Prostate gland (tissue), 2 donors: ENCODE measurements at places on chromosomes 5 and 9.

- H3K4me1 ChIP-seq: no peaks in the 10 kb centered on the region
- no peak overlapping the region for H3K27ac ChIP-seq
- no peaks in the 10 kb centered on the region for H3K36me3 ChIP-seq
- H3K4me3 ChIP-seq: no peak overlapping the region
Measured at GRCh38 chr5:122493091-122494021, 181.3 kb downstream of the SNCAIP start.

DNA sequence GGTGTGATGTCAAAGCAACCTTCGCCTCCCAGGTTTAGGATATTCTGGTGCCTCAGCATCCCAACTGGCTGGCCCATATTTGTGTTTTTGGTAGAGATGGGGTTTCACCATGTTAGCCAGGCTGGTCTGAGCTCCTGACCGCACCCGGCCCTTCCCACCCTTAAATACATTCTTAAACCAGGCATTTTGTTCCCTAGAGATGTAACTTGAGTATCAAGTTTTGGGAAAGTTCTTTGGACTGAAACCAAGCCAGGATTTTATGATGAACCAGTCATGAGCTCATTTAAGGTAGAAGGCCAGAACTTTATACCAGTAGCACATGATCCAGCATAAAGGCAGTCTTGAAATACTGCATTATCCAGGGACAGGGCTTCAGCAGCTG is 3.5 kb downstream of the RPL7A start:
- H3K36me3 ChIP-seq: peaks cover 15% of the 10 kb centered on the region
- no peak for DNase-seq
- peaks cover 23% of the 10 kb centered on the region for H3K4me1 ChIP-seq
- H3K4me3 ChIP-seq: no peak overlapping the region

- no peak overlapping the region for H3K27ac ChIP-seq
- H3K4me3 ChIP-seq: no peak overlapping the region
- DNase-seq: no peak
- no peaks in the 10 kb centered on the region for H3K36me3 ChIP-seq
Measured at GRCh38 chr5:31993165-31993961, 180.8 kb downstream of the GOLPH3 start.

- no peak overlapping the region for H3K27ac ChIP-seq
- DNase-seq: no peak
Measured at GRCh38 chr5:77590347-77590746, 48.2 kb downstream of the OTP start.

- no peaks in the 10 kb centered on the region for H3K27me3 ChIP-seq
- no peaks in the 10 kb centered on the region for H3K4me1 ChIP-seq
- H3K27ac ChIP-seq: no peak overlapping the region
- no peaks in the 10 kb centered on the region for H3K36me3 ChIP-seq
- no peak for DNase-seq
Measured at GRCh38 chr9:89413963-89414638, 83.8 kb downstream of the SEMA4D start.

DNA sequence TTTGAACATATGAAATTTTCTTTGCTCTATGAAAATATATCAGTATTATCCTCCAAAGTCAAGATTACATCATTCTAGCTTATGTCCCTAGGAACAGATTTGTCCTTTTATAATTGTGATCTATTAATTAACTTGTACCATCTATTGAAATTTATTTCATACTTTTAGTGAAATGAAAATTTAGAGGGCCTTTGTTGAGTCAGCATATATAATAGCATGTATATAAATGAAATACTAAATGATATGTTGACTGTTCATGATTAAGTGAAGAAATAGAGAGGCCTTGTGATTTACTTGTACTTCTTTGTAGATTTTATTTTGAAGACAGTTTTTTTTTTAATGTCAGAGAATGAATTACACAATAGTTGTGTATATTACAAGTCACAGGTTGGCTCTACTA is 86.4 kb downstream of the PARP8 start:
- no peaks in the 10 kb centered on the region for H3K27me3 ChIP-seq
- no peaks in the 10 kb centered on the region for H3K36me3 ChIP-seq
- DNase-seq: no peak

DNA sequence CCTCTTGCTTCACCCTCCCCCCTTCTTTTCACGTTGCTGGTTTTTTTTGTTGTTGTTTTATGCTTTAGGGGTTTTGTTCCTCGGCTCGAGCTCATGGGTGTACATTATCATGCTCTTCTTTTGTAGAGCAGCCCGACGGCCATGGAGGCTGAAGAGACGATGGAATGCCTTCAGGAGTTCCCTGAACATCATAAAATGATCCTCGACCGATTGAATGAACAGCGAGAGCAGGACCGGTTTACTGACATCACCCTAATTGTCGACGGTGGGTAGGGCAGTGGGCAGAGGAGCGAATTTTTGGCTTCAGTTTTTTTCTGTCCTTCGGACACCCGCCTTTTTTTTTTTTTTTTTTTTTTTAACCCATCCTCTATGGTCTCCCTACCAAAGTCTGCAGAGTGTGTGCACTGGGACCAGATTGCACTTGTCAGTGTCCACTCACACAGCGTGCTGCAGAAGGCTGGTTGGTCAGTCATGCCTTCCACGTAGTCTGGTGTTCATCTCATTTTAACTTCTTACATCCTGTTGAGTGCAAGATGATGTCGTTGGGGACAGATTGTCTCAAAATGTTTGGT is 1.3 kb downstream of the ZNF131 start:
- no peaks in the 10 kb centered on the region for H3K36me3 ChIP-seq
- H3K4me3 ChIP-seq: peak overlapping the region; percentile 73
- DNase-seq: peak; percentile 17
- H3K27ac ChIP-seq: peak overlapping the region; percentile 100

- no peak for DNase-seq
- no peaks in the 10 kb centered on the region for H3K36me3 ChIP-seq
- H3K27me3 ChIP-seq: no peaks in the 10 kb centered on the region
- H3K4me1 ChIP-seq: no peaks in the 10 kb centered on the region
- H3K4me3 ChIP-seq: no peak overlapping the region
Measured at GRCh38 chr5:165775111-165775510, 2269.7 kb downstream of the MAT2B start.

DNA sequence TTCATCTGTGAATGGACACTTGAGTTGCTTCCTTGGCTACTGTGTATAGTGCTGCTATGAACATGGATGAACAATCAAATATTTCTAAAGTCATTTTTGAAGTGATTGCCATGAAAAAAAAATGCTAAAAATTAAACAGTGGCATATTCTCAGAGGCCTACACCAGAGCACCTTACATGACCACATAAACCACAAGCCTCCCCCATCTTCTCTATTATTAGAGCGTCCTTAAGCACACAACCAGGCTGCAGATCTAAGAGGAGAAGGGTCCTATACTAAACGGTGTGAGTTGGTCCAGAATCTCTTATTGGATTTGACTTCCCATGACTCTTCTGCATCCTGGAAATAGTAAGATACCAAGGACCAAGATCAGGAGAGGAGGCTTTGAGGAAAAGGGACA is 34.3 kb downstream of the PCA3 start:
- H3K27ac ChIP-seq: no peak overlapping the region
- no peak for DNase-seq
- H3K4me3 ChIP-seq: no peak overlapping the region
- no peaks in the 10 kb centered on the region for H3K27me3 ChIP-seq
- no peaks in the 10 kb centered on the region for H3K4me1 ChIP-seq
- no peaks in the 10 kb centered on the region for H3K36me3 ChIP-seq

DNA sequence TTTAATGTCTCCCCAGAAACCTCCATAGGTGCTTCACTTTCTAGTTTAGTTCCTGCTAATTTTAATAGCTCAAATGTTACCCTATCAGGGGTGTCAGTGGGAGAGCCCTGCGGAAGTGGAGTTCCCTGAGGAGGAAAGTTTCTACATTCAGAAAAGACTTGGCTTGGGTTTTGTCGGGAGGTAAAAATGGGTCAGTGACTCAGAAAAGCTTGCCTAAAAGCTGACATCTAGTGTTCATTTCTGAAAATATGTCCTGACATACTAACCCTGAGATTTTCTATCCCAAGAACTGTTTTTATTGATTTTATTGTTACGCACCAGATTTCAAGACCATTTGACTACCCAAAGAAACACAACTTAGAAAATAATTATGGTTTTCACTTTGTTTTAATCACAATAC is 40.9 kb upstream of the GLDC start:
- no peaks in the 10 kb centered on the region for H3K4me1 ChIP-seq
- H3K4me3 ChIP-seq: no peak overlapping the region
- DNase-seq: no peak
- H3K36me3 ChIP-seq: no peaks in the 10 kb centered on the region
- no peaks in the 10 kb centered on the region for H3K27me3 ChIP-seq
- no peak overlapping the region for H3K27ac ChIP-seq

GRCh38 chr5:167180906-167181305 is 1110.5 kb upstream of the WWC1 start:
- no peaks in the 10 kb centered on the region for H3K4me1 ChIP-seq
- DNase-seq: no peak
- H3K36me3 ChIP-seq: no peaks in the 10 kb centered on the region

DNA sequence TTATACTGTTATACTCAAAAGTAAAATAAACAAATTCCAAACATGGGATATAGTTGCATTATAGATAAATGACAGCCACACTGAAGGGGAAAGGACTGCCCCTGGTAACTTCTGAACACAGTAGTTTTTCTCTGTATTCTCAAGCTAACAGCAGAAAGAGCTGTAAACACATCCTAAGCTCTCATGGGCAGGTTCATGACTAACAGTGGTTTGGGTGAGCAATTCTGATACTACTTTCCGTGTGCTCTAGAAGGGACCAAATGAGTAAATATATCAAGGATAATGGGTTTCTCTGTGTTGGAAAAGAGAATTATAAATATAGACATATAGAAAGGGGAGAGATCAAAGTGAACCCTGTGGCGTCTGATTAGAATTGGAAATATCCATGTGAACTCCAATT is 2.2 kb upstream of the LCN6 start:
- H3K4me1 ChIP-seq: no peaks in the 10 kb centered on the region
- H3K27me3 ChIP-seq: no peaks in the 10 kb centered on the region
- no peak for DNase-seq
- no peak overlapping the region for H3K4me3 ChIP-seq
- H3K36me3 ChIP-seq: no peaks in the 10 kb centered on the region

DNA sequence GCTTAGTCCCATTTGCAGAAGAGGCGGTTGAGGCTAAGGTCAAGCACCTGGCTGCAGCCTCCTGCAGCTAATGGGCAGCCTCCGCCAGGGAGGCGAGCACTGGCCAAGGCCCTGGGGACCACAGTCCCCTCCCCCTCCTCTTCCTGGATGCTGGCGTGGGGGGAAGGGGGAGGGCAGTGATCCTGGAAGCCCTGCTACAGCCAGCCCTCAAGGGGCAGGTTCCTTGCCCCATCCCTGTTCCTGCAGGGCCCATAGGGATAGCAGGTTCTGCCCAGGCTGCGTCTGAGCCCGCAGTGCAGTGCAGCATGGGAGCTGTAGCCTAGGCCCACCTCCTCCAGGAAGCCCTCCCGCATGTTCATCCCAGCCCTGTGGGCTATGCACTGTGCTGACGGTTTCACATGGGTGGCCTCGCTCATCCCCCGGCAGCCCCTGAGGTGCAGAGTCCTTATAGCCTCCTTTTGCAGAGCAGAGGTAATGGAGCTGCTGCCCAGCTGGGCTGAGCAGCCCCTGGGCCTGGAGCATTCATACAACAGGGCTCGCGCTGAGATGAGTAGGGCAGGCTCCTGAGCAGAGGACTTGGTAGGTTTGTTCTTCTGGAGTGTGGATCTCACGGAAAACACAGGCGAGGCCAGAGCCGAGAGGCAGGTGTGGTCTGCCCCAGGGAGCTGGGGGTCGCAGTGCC is 36.0 kb downstream of the KCNT1 start:
- no peak overlapping the region for H3K27ac ChIP-seq
- peaks cover 23% of the 10 kb centered on the region for H3K27me3 ChIP-seq
- no peak for DNase-seq
- no peaks in the 10 kb centered on the region for H3K36me3 ChIP-seq

GRCh38 chr9:37776328-37776727 is 8.5 kb downstream of the EXOSC3 start:
- no peaks in the 10 kb centered on the region for H3K4me1 ChIP-seq
- no peak overlapping the region for H3K27ac ChIP-seq
- peaks cover 12% of the 10 kb centered on the region for H3K36me3 ChIP-seq
- no peak for DNase-seq
- H3K4me3 ChIP-seq: no peak overlapping the region

- DNase-seq: no peak
- no peaks in the 10 kb centered on the region for H3K36me3 ChIP-seq
- H3K4me1 ChIP-seq: no peaks in the 10 kb centered on the region
Measured at GRCh38 chr9:107932601-107933000, 443.0 kb upstream of the KLF4 start.

DNA sequence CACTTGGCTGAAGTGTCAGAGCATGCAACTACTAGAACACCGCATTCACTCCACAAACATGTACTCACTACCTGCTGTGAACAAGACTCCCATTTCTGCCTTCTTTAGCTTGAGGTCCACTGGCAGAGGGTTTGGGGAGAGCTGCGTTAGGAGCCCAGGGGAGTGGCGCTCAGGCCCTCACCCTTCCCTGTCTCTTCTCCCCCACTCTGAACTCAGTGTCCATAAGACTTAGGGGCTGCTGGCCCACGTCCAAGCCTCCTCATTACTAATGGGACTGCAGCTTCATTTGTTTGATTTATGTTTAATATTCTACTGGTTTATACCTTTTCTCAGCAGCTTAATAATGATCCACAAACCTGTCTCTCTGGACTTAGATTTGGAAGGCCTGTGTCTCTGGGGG is 70.9 kb downstream of the HSPA4 start:
- H3K4me1 ChIP-seq: no peaks in the 10 kb centered on the region
- no peaks in the 10 kb centered on the region for H3K27me3 ChIP-seq
- no peak for DNase-seq
- no peak overlapping the region for H3K27ac ChIP-seq
- H3K4me3 ChIP-seq: no peak overlapping the region
- no peaks in the 10 kb centered on the region for H3K36me3 ChIP-seq

- no peak for DNase-seq
- H3K27me3 ChIP-seq: no peaks in the 10 kb centered on the region
- no peak overlapping the region for H3K27ac ChIP-seq
- H3K4me1 ChIP-seq: no peaks in the 10 kb centered on the region
- H3K4me3 ChIP-seq: no peak overlapping the region
Measured at GRCh38 chr9:124880501-124880900, 18.6 kb downstream of the ARPC5L start.

GRCh38 chr5:98934546-98934945 is 5.7 kb upstream of the CHD1 start:
- no peaks in the 10 kb centered on the region for H3K27me3 ChIP-seq
- H3K4me3 ChIP-seq: no peak overlapping the region
- no peak for DNase-seq
- no peaks in the 10 kb centered on the region for H3K36me3 ChIP-seq
- H3K4me1 ChIP-seq: no peaks in the 10 kb centered on the region

- H3K27ac ChIP-seq: peak within 1 kb of the TSS; percentile 76
- no peaks in the 10 kb centered on the region for H3K36me3 ChIP-seq
- no peaks in the 10 kb centered on the region for H3K4me1 ChIP-seq
- DNase-seq: peak; percentile 72
- H3K4me3 ChIP-seq: peak within 1 kb of the TSS; percentile 56
Measured at GRCh38 chr5:151223447-151224264, at the start of gene CCDC69. Gene CCDC69 (minus strand): TSS chr5:151224092. CDS start chr5:151223970, 122 bp downstream.

GRCh38 chr9:112033237-112034215 is 136.9 kb downstream of the UGCG start:
- no peak overlapping the region for H3K27ac ChIP-seq
- H3K4me1 ChIP-seq: peaks cover 7% of the 10 kb centered on the region
- no peaks in the 10 kb centered on the region for H3K27me3 ChIP-seq
- H3K4me3 ChIP-seq: no peak overlapping the region
- no peak for DNase-seq

GRCh38 chr5:8908055-8908683 is 637.7 kb downstream of the SEMA5A start:
- no peak for DNase-seq
- no peaks in the 10 kb centered on the region for H3K27me3 ChIP-seq
- H3K36me3 ChIP-seq: no peaks in the 10 kb centered on the region
- no peak overlapping the region for H3K27ac ChIP-seq
